ENCODE measurements at places on chromosomes 3 and 15.

GRCh38 chr15:43440721-43441281 is 52.2 kb downstream of the TP53BP1 start:
- peak; percentile 94 for DNase-seq

GRCh38 chr15:47507221-47507985 is 209.9 kb upstream of the SEMA6D start:
- no peak for DNase-seq

- DNase-seq = no peak
Observed at GRCh38 chr15:93452537-93453211, 363.7 kb upstream of the RGMA start.

DNA sequence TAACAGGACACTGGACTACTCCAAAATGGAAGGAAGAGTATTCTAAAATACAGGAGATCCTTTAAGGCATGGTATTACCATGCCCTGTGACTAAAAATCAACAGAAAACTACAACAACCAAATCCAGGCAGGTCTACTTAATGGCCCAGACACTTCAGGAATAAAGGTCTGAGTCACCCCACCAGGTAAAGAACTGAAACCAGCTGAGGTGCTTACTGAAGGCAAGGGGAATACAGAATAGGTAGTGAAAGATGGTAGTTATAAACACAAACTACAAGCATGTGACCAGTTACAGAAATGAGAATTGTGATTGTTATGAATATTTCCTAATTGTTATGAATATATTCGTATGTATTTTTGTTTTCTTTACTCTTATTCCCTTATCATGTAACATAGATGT is 13.4 kb downstream of the IFT57 start:
- DNase-seq = no peak

DNA sequence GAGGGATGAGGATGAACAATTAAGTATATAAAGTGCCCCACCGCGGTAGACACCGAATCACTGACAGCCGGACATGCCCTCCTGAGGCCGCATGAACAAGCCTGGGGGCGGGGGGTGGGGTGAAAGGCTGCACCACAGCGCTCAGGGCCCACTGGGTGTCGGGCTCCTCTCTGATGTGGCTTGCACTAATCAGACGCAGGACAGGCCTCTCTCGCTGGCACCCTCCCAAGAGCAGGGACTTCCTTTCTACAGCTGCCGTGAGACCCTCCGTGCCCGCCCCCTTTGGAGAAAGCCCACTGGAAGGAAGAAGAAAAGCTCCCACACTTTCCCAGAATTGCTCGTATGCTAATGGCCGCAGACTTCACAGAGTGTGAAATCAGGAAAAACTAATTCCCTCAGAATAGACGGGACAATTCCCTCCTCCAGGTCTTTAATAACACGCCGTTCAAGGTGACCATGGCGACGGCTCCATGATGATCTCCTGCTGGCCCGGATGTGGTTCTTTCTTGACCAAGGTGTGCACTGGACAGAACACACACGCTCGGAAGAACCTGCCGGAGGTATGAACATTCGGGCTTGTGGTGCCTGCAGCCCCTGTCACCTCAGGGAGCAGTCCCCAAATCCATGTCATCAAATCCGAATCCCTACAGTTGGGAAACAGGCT is 32.0 kb downstream of the IQSEC1 start:
- DNase-seq = no peak

DNA sequence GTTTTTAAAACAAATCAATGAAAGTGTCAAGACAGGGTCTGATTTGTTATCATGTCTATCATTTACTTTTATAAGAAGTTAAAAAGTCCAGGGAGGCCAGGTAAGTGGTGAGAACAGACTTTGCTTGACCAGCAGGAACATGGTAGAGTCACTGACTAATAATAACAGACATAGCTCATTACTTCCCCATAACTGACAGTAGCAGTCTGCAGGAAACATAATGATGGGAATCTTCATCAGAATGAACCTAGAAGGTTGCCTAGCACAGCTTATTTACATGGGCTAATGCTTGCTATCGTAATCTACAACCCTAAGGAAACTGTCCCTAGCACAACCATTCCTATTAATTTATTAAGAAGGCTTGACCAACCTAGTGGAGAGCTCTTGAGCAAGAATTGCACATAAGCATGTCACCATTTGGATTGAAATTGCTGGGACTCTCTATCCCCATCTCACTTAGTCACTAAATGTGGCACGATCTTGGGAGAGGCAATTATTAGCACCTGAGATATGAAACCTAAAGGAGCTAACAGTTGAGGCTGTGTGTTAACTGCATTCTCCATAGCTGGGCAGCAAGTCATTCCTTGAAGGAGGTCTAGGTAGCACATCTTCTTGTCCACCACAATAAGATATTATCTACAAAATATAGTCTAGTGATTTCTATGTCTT is 139.6 kb upstream of the ZBTB20 start:
- no peak for DNase-seq

DNA sequence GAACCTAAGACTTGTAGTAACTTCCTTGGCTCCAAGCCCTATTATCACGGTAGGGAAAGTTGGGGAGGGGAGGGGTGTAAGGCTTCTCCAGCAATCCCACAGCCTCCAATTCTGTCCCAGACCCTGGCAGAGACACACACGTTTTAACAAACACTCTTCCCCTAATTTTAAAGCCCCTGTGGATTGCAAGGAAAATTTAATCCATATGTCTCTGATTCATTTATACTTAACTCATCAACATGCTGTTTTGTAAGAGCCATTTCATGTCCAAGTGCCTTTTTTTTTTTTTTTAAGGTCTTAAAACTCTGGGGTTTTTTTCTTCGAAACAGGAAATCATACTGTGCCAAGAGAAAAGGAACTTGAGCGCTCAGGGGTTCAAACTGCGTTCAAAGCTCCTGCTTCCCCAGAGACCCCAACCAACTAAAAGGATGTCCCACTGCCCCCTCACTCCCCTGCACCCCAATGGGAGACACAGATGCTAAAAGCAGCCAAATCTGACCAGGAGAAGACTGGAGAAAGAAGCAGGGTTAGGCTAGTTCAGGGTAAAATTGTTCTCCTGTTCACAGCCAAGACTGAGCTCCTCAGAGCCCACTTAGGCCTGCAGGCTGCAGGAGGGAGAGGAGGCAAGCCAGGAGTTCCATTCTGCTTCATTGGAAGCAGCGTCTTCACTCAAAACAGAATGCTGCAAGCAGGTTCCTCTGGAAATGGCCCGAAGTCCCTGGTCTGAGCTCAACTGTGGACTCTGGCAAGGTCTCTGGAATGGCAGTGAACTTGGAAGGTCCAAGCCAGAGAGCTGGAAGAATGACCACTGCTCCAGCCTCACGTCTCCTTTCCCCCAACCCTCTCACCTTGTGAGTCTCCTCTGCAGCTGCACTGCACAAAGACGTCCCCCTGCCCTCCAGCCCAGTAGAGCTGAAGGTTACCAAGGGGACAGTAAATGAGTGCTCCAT is 172.5 kb downstream of the NTRK3 start:
- no peak for DNase-seq

- no peak for DNase-seq
Observed at GRCh38 chr3:138396752-138397410, 37.5 kb upstream of the ESYT3 start.

GRCh38 chr15:67274236-67274635 is 19.6 kb downstream of the IQCH start:
- no peak for DNase-seq

- peak; percentile 70 for DNase-seq
Observed at GRCh38 chr3:124248471-124249028, 256.6 kb upstream of the ROPN1 start.

DNA sequence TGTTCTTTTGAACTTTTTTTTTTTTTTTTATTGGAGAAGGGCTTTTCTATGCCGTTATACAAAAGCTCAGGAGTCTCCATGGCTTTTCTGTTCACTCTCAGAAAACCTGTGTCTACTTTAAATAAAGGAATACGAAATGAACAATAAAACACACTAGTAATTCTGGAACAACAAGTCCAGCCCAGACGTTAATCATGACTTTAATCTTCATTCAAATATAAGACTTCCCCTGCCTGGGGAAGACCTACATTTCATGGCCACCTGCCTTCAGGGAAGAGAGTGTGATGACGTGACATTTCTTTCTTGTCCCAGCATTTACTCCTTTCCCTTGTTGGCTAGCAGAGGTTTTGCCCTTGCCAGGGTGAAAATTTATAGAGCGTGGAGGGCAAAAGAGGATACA is 564.5 kb downstream of the PDCD6IP start:
- DNase-seq = no peak

GRCh38 chr15:73758461-73758860 is 5.3 kb upstream of the INSYN1 start:
- no peak for DNase-seq

- no peak for DNase-seq
Observed at GRCh38 chr3:10508619-10509260, 3.4 kb upstream of the ATP2B2 start.

DNA sequence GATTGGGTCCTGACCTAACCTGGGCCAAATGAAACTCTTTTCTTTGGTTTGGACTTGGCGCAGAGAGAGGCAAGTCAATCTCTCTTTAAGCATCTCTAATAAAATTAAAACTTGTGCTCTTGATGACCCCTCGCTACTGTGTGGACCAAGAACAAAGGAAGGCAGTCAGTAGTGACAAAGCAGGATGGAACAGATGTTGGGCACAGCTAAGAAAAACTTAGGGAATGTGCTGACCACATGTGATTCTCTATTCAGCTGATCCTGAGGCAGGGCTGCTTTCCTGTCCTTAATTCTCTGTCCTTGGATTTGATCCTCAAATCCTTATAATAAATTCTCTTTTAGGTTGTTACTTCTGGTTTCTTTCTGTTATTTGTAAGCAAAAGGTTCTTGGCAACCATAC is 259.9 kb downstream of the ZIC1 start:
- DNase-seq = no peak

- DNase-seq = no peak
Observed at GRCh38 chr15:65087873-65088642, 11.5 kb downstream of the KBTBD13 start.

DNA sequence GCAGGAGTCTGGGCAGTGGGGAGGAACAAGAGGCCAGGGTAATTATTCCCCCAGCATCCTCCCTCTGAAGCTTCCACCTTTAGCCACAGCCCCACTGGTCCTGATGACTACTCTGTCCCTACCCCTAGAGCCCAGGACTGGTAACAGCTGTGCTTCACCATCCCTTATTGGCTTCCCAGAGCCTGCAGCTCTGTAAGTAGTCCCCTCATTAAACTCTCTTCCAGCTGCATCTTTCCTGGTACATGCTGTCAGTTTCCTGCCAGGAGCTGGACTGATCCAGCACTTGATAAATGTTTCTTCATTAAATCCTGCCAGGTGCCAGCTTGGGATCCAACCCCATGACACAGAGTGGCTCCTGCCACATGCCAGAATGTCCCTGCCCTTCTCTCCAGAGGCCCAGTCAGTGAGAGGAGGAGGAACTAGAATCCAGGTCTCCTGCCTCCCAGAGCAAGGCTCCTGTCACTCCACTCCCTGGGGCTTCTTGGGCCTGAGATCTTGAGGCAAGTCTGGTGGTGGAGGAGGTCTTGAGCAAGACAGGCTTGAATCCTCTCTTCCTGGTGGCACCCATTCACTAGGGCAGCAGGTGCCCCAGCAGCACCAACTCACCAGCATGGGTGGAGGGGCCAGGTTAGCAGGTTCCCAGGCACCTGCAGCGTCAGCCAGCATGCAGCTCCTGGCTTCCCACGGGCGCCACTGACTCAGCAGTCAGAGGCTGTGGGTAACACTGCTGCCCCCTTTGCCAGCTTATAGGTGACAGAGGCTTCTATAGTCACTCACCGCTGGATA is 27.6 kb downstream of the FBXW12 start:
- no peak for DNase-seq

DNA sequence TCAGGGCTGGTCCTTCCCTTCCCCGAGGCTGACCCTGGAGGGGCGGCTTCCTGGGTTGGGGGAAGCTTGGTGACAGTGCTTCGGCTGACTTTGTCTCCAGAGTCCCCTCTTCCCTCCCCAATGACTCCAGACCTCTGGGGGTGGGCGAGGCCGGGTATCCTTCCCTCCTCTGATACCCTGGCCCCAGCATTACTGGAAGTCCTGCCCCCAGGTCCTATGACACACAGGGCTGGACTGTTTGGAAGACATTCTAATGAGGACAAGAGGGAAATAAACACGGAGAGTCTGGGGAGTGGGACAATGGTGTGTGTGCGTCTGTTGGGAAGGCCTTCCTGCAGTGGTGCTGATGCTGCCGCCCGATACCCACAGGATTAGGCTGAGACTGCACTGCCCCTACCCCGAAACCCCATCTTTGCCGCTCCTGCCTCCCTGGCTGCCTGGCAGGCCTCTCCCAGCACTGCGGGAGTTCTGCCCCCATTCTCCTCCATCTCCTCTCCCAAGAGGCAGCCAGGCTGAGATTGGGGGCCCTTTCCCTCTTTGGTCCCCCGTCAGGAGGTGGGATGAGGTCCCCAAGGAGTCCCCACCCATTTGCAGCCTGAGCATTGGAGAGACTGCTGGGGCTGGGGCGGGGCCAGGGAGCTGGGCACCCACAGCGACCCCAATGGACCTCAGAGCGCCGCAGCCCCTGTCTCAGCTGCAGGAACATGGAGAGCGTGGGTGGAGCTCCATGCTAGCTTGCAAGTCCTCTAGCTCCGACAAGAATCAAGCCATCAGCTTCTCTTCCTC is 29.7 kb upstream of the FBLN2 start:
- no peak for DNase-seq

GRCh38 chr3:138112362-138112761 is 3.0 kb downstream of the DZIP1L start:
- no peak for DNase-seq

GRCh38 chr15:67783303-67783702 is 42.0 kb upstream of the SKOR1 start:
- DNase-seq = no peak

- no peak for DNase-seq
Observed at GRCh38 chr15:40891810-40892446, 2.3 kb upstream of the VPS18 start.

GRCh38 chr3:107959550-107960154 is 131.2 kb downstream of the CD47 start:
- no peak for DNase-seq

DNA sequence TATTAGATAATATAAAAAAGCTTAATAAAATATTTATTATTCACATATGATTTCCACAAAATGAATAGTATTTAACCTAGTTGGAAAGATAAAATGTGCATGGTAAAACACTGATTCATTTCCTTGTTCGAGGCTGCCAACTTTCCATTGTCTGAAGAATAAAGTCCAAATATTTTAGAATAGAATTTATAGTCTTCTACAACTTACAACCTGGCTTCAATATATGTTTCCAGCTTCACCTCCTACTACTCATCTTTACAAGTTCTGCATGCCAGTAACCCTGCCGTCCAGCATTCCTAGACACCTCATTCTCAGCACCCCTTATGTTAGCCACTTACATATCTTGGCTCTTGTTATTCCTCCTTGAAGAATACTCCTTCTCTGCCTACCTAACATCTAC is 244.5 kb downstream of the FGF12 start:
- DNase-seq = no peak

- DNase-seq = no peak
Observed at GRCh38 chr3:104523136-104523535, 843.6 kb upstream of the ALCAM start.

- DNase-seq = no peak
Observed at GRCh38 chr3:73465926-73466325, 158.8 kb downstream of the PDZRN3 start.

GRCh38 chr15:59622289-59622688 is 10.7 kb downstream of the GCNT3 start:
- DNase-seq = no peak
